Substantia nigra (tissue), 51 donors: ENCODE measurements at places on chromosomes 16 and 17.

- no peak for DNase-seq
Measured at GRCh38 chr17:8473451-8474192, 37.9 kb downstream of the NDEL1 start.

DNA sequence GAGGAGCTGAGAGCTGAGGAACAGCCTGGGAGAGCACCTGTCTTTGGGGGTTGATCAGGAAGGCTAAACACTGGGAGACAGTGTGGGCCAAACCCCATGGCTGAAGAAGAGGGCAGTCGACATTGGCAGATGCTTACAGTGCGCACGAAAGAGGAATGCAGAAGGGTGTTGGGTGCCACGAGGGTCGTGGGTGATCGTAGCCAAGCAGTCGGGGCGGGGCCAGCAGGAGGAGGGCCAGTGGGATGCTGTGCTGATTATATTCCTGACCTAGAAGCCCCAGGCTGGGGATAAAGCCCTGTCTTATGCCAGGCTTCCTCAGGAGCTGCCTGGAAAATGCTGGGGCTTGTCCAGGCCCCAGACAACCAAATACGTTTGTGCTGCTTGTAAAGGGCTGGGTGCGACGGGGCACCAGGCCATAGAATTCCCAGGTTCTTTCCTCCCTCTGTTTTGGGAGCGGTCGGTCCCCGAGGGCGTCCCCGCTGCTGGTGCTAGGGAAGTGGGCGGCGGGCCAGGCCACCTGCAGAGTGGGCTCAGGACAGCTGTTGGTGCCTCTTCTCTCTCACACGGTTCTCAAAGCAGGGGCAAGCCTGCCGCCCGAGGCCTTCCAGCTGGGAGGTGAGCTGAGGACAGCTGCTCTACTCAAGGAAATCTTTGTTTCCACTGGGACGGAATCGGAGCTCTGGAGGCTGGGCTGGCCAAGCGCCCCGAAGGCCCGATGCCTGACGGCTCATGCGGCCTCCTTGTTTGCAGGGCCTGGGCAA is 10.0 kb downstream of the C1QTNF1 start:
- peak; percentile 35 for DNase-seq

DNA sequence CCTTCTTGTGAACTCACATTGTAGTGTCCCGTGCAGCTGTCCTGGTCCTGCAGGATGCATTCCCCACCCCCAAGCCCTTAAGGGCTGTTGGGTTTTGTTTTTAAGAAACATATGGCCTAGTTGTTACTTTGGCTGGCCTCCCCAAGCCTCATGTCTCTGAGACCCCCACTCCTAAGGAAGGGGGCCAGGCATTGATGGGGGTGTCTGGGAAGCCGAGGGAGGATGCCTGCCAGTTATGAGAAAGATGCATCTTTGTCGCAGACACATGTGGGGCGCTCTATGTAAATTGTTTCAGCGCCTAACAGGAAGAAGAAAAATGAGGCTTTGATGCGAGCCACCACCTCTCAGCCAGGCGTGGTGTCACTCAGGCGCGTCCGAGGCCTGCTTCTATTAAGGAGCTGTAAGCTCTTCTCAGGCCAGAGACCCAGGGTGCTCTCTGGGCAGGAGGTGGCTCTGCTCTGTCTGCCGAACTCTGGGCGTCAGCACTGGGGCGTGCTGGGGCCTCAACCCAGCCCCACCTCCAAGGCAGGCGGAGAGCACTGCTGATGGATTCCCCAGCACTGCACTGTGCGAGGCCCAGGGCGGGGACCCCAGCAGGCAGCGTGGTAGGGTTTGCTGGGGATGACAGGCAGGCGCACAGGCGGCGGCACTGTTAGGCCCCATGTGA is 70.6 kb downstream of the SREBF1 start:
- DNase-seq, result peak; percentile 34

DNA sequence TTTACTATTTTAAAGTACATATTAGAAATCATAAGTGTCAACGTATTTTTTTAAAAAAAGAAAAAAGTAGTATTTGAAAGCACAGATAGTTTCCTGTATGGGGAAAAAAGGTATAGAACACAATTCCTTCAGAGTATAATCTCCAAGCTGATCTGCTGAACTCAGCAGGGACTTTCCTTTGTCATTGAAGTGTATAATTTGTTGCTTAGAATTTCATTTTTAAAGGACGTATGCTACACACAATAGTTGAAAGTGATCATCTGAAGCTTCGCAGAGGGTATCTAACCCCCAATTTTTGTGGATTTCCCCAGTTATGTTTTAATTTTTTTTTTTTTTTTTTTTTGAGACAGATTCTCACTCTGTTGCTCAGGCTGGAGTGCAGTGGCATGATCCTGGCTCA is 20.2 kb upstream of the MAPT start:
- no peak for DNase-seq

DNA sequence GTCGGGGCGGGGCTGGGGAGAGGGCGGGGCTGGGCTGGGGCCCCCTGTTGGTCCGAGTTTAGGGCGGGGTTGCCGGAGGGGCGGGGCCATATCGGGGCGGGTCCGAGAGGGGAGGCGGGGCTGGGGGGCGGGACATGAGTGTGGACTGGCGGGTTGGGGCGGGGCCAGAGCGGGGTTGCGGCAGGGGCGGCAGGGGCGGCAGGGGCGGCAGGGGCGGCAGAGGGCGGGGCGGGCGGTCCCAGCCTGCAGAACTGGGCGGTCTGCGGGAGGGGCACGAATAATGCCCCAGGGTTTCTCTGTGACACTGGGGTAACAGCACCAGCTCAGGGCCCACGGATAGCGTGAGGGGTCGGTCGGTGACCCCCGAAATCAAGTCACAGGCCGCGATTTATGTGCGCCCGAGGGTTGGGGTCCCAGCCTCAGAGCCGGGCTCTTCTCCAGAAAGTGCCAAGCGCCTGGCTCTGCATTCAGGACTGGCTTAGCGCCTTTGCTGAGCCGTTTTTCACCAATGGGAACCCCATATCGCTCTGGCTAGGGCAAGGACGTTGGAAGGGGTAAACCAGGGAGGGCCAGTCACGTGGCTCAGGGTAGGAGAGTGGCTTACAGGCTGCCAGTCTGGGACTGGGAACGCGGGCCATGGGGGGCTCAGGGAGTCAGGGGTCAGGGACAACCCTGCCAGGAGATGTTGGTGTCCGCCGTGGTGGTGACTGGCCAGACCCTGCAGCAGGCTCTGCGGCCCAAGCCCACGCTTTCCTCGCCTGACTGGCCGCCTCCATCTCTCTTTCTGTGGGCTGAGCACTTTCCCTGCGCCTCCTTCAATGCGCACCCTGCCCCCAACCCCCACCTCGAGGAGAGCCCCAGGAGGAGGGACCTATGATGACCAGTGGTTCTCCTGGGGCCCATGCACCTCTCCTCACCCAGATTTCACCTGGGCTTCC is 1.2 kb upstream of the METTL26 start:
- DNase-seq, result peak; percentile 95

DNA sequence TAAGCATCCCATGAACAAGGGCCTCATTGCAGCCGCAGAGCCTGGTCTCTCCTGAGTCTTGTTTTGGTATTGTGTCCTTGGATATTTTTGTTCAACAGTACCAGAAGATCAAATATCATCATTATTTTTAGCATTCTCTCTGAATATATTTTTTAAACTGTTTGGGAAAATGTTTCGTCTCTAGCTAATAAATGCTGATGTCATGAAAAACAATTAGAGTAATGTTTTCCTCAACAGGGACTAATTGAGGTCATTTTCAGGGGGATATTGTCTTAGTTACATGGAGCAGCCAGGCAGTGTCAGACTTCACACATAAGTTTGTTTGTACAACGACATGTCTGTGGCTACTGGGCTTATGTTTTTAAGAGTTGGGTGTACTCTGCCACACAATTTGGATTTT is 805.3 kb upstream of the SOX9 start:
- no peak for DNase-seq
